ENCODE measurements at places on chromosomes 6 and 20.

- no peak for DNase-seq
Measured at GRCh38 chr20:6707321-6707831, 60.1 kb upstream of the BMP2 start.

DNA sequence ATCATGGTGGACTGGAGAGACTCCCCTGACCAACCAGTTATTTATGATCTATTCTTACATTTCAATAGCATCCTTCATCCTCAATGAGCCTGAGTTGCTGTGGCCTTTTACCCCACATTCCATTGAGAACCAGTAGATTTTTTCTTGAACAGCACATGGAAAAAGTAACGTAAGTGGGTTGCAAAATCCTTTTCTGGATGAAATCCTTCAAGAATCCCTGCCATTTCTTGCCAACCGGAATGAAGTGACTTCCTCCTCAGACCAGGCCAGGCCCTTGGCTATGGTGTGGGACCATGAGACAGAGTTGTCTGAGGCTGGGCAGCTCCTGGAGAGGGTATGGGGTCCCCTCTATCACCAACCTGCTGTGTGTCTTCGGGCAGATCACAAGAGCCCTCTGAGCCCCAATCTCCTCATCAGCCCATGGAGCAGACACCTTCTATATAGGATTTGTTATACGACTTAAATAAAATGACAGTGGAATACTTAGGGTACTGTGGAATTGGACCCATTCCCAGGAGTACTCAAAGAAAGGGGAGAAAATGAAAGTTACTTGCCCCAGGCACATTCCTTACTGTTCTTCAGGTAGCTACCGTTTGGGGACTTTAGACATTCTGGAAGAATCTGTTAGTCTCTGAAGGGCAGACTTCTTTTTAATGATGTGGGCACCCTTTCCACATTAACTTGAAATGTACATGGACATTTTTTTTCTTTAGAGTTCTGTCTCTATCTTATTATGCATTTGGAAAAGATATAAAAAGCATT, 10.9 kb downstream of the EYA2 start:
- DNase-seq = no peak

- peak; percentile 70 for DNase-seq
Measured at GRCh38 chr6:5260111-5260620, 584 bp downstream of the LYRM4 start.

- DNase-seq = no peak
Measured at GRCh38 chr6:33407132-33407718, 3.6 kb upstream of the PHF1 start.

DNA sequence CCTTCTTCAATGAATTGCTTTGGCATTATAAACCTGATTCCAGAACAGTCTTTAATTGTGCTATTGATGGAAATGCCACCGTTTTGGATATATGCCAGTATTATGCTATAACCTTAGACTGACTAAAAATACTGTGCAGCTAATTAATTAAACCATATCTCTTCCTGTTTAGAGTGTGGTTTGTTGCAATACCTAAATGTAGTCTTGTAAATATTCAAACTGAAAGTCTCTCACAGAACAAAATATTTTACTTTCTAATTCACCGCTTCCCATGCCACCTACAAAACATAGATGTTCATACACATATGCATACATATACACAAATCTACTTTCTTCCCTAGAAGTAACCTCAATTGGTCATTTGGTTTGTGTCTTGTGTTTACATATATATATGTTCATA, 126.6 kb downstream of the SIM1 start:
- no peak for DNase-seq

- DNase-seq = no peak
Measured at GRCh38 chr6:121124600-121124999, 209.7 kb downstream of the TBC1D32 start.

DNA sequence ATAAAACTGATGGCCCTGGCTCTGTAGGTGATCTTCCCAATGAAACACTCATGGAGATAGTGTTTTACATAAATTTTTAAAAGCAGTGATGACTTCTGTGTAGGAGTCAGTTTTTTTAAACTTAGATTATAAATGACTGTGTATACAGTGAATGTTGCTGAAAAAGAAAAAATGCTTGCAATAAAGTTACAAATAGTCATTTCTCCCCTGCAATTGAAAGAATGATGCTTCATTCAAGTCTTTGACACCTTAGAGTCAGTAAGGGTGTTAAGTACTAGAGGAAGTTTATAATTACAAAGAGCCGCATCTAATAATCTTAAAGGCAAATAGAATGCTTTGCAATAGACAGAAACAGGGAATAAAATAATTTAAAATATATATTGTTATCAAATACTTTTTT, 27.6 kb downstream of the ZNF292 start:
- no peak for DNase-seq

DNA sequence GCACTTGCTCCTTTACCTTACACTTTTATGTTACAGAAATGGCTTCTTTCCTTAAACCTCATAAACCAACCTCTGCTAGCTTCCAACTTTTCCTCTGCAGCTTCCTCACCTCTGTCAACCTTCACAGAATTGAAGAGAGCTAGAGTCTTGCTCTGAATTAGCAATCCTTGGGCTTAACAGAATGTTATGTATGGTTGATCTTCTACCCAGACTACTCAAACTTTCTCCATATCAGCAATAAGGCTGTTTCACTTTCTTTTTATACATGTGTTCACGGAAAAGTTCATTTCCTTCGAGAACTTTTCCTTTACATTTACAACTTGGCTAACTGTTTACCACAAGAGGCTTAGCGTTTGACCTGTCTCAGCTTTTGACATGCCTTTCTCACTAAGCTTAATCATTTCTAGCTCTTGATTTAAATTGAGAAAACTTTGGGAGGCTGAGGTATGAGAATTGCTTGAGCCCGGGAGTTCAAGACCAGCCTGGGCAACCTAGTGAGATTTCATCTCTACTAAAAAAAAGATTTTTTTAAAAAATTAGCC, 207.3 kb downstream of the BMP7 start:
- no peak for DNase-seq

DNA sequence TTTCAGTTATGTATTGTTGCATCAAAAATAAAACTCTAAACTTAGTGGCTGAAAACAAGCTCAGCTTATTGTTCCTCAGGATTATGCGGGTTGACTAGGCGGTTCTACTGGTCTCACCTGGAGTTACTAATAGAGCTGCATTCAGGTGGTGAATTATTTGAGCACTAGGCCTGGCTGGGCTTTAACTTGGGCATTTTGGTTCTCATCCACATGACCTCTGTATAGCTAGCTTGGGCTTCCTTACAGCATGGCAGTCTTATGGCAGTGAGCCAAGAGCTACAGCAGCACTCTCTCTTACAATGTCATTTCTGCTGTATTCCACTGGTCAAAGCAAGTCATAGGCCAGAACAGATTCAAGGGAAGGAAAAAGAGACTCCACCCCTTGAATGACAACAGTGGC, 1.6 kb downstream of the PGBD1 start:
- DNase-seq = no peak

DNA sequence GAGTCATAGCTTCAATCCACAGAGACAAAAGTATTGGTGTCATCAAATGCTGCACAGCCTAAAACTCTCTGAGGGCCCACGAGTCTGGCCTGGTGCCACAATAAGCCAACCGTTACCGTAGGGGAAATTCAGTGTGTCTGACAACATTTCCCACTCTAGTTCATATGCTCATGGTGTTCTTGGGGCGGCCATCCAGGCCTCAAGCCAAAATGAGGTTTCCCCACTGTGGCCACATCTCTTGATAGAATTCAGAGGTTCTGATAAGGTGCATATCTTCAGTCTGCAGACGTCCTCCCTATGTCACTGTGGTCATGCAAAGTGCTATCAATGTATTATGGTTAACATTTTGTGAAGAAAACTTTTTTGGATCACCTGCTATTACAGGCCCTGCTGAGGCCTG, 627.7 kb downstream of the QKI start:
- DNase-seq = no peak

GRCh38 chr6:33589731-33590530, 9.9 kb upstream of the BAK1 start:
- DNase-seq = peak; percentile 53

DNA sequence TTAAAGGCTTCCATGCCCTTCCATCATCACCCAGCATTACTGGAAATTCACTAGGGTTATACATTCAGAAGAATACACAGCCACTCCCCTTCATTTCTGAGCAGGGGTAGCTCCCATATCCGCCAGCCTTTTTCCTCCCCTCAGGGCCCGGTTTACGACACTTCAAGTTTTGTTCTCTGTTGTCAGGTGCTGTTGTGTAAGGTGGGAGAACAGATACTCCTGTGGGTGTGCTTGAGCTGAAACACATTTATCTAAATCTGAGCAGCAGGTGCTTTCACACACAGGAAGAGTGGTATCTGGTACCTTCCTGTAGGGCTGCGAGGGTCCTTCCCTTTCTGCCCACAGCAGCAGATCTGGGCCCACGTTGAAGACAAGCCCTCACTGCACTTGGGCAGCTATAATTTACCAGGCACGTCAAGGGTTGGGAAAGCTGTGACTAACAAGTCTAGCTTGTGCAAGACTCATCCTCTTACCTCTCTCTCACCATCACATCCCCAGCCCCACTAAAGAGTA, 215.8 kb upstream of the RREB1 start:
- no peak for DNase-seq

GRCh38 chr20:23366384-23366783, 4.4 kb downstream of the GZF1 start:
- DNase-seq = no peak

DNA sequence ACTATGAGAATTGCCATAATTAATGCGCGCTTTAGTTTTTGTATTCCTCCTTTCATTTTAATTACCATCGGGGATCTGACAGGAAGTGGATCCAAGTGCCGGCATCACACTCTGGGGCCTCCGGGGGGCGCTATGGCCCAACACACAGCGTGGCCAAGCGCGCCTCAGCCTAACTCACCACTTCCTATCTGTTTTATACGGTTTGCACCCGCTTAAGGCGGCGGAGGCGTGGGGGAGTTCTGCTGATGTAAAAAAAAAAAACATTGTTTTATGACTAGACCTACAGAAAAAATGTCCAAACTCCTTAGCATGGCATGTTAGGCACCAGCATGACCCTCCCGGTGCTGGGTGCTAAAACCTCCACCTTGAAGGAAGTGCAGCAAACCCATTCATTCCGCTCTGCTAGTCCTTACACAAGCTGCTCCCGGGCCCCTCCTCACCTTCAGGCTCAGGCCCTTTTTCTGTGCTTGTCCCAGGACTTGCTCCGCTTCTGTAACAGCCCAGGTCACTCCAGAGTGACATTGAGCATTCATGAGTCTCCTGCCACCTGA, 4.5 kb upstream of the EBF4 start:
- peak; percentile 79 for DNase-seq

GRCh38 chr20:13333793-13334192, 112.7 kb downstream of the ISM1 start:
- no peak for DNase-seq

DNA sequence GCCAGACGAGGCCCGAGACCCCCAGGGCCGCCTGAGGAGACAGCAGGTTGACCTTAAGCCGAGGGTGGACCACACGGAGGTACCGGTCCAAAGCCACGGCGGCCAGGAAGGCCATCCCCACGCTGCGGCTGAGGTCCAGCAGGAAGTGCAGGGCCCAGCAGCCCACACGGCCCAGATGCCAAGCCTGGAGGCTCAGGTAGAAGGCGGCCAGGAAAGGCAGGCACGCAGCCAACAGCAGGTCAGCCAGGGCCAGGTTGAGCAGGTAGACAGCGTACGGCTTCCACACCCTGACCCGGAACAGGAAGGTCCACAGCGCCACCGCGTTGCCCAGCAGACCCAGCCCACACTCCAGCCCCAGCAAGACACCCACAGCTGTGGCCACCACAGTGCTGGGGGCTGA, 366 bp downstream of the GPR31 start:
- DNase-seq = no peak

DNA sequence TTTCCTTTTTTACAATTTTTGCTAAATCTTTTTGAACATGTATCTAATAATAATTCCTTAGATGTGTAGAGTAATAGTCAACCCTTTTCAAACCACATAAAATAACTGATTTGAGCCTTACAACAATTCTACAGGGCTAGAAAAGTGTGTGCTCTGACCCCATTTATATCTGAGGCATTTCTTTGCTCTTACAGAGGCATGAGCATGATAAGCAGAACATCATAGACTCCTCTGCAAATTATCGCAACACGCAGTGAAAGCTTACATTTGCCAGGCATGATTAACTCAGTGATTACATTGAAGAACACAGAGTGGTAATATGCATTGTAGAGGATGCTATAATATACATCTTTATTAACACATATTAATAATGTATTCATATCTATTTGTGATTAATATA, 120.4 kb downstream of the SIM1 start:
- DNase-seq = no peak

DNA sequence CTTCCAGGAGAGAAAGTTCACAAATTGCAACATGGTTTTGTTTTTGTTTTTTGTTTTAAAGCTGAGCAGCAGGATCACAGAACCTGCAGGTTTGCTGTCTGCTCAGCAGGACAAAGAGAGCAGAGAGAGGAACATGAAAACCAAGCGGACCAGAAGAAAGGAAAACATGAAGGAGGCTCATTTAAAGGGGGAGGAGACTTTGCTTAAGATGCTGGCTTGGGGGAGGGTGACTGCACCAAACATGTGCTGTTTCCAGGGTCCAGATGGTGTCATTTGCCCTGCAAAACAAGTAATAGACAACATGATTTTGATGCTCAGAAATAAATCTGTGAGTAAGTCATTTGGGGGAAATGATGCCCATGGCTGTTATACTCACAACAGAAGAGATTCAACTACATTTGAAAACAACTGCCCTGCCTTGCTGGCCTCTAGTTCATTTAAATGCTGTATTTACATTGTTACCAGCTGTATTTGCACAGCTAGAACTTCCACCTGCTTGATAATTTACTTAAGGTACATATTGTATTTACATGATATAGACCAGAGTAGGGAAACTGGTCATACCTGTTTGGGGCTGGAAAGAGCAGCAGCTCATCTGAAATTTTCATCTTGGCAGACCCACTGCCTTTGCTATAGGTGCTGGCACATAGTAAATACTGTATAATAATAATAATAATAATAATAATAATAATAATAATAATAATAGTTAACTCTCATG, 32.2 kb upstream of the CHD6 start:
- DNase-seq = no peak

- no peak for DNase-seq
Measured at GRCh38 chr6:90500458-90500857, 86.4 kb downstream of the MAP3K7 start.

DNA sequence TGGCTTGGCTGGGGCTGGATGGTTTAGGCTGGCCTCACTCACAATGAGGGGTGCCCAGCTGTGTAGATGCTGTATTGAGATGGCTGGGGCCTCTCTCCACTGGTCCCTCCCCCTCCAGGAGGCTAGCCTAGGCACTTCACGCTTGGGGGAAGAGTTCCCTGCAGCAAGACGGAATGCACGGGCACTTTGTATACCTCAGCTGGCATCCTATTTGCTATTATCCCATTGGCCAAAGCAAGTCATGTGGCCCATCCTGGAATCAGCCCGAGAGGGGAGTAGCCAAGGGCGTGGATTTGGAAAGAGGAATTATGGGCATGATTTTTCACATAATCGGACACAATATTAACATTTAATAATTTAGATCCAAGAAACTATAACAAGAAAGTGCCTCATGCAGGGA, 64.3 kb downstream of the ISM1 start:
- no peak for DNase-seq

GRCh38 chr6:62150048-62150663, 135.9 kb downstream of the KHDRBS2 start:
- no peak for DNase-seq

- DNase-seq = no peak
Measured at GRCh38 chr6:109345986-109346385, 36.3 kb downstream of the CD164 start.

GRCh38 chr6:4948781-4949450, 54.9 kb downstream of the RPP40 start:
- no peak for DNase-seq
